ENCODE measurements at places on chromosomes 1 and 21. TPM values are rescaled to one million over a fixed set of nuclear protein-coding genes. Genes with fewer than 3 reads are reported as not detected.
A peak's percentile ranks its signal among the peaks of the same experiment; 100 is the strongest.

Gene KRTAP13-2
- not detected for total RNA-seq

Gene CD48
- total RNA-seq, result 0.20 TPM

- no peaks in the 10 kb centered on the region for H3K36me3 ChIP-seq
- DNase-seq, result peak; percentile 13
- no peaks in the 10 kb centered on the region for H3K27me3 ChIP-seq
- peaks cover 22% of the 10 kb centered on the region for H3K4me1 ChIP-seq
- no peak overlapping the region for H3K4me3 ChIP-seq
Measured at GRCh38 chr1:244603498-244603897, 49.4 kb upstream of the DESI2 start.

Gene TAF1A
- total RNA-seq, result 21.4 TPM

DNA sequence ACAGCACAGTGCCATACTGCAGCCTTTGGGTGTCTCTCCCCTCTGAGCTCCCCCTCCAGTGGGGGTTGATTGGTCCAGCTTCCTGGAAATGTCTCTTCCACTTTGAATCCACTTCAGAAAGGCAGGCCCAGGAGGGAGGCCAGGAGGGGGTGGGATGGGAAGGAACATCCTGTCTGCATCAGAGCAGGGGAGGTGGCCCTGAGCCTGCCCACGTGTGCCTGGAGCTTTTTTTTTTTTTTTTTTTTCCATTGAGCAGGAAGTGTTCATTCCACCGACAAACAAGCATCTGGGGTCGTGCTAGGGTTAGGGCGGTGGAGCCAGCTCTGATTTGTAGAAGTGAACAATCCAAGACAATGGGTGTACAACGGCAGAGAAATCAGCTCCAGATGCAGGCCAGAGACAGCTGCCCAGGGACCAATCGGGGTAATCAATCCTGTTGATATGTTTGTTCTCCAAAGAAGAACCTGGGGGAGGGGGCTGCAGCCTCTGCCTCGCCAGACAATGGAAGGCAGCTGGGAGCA, 93.3 kb downstream of the SSBP3 start:
- H3K27ac ChIP-seq, result no peak overlapping the region
- no peaks in the 10 kb centered on the region for H3K27me3 ChIP-seq

DNA sequence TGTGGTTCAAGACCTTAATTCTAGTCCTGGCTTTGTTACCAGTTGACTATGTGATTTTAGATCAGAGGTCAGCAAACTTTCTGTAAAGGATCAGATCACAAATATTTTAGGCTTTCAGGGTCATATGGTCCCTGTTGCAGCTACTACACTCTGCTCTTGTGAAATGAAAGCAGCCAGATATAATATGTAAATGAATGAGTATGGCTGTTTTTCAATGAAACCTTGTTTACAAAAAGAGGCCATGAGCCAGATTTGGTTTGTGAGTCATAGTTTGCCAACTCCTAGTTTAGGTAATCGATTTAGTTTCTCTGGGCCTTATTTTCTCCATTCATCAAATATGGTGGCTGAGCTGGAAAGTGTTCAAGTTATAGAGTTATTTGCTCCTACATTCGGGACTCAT, 346.7 kb downstream of the NUF2 start:
- DNase-seq, result no peak
- H3K27ac ChIP-seq, result no peak overlapping the region
- H3K27me3 ChIP-seq, result no peaks in the 10 kb centered on the region

Gene CYB5RL
- 11.7 TPM for total RNA-seq

Gene CLCNKB
- total RNA-seq, result 0.81 TPM

Gene HSD3B2
- 1.4 TPM for total RNA-seq

DNA sequence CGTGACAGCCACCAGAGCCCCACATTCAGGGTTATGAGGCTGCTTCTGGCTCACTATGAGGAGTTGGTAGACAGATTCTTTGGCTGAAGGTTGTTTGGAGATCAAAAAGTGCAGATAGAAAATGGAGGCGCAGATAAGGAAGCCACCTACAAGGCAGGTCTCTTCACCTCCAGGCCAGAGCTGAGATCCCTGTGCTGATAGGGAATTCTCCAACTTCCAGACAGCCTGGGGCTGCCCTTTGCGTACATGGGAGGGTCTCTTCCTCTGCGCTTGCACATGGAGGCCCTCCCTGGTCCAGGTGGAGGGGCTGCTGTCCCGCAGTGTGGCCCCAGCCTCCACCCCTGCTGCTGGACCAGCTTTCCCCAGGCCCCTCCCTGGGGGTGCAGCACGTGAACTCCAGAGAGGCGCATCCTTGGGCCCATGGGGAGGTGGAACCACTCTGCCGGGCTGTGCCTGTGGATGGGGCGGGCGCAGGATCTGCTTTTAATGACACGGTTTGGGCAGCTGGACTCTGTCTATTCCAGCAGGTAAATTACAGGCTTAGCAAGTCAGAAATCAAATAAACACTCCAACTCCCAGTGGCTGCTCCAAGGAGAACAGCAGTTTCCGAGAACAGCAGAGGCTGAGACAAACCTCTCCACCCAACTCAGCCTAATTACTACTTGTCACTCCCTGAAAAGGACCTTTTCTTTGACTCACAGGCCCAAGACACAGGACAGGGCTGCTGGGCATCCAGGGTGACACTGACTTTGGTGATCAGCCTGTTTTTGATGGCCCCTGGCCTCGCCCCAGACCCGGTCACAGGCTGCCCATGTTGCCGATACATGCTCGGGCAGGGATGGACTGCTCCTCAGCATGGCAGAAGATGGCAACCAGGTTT, 12.4 kb downstream of the OXCT2 start:
- H3K27ac ChIP-seq, result no peak overlapping the region
- no peak overlapping the region for H3K4me3 ChIP-seq
- H3K36me3 ChIP-seq, result peaks cover 33% of the 10 kb centered on the region
- H3K27me3 ChIP-seq, result no peaks in the 10 kb centered on the region

Gene MAP10
- total RNA-seq, result not detected

DNA sequence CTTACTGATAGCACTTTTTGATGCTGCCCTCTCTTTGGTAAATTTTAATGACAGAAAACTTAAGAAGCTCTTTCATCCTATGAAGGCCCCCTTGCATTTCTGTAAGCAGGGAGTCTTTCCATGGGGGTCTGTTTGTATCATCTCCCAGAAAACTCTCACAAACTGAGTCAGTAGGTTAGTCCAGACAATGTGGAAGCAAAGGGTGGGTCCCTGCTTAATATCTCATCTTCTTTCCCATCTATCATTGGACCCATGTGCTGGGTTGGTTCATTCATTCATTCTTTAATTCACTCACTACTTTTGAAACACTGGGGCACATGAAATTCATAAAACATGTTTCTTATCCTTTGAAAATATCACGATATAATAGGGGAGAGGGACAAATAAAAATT, 164.3 kb downstream of the NTMT2 start:
- H3K27ac ChIP-seq, result no peak overlapping the region
- no peak overlapping the region for H3K4me3 ChIP-seq
- H3K4me1 ChIP-seq, result no peaks in the 10 kb centered on the region

DNA sequence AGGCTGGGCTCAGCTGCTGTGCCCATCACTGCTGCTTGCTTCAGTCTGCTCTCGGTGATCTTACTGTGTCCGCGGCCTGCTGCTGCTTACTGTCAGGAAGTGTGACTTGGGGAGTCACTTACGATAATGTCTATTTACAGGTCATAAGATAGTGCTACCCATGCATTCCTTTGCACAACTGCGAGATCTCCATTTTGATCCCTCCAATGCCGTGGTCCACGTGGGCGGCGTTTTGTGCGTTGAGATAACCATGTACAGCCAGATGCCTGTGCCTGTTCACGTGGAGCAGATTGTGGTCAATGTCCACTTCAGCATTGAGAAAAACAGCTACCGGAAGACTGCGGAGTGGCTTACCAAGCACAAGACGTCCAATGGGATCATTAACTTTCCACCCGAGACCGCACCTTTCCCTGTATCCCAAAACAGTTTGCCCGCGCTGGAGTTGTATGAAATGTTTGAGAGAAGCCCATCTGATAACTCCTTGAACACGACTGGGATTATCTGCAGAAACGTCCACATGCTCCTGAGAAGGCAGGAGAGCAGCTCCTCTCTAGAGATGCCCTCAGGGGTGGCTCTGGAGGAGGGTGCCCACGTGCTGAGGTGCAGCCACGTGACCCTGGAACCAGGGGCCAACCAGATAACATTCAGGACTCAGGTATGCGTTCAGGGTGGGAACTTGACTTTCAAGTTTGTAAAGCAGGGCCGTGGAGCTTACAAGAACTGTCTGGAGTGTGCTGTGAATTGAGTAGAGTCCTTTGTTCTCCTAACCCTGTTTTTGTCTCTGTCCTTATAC, 24.4 kb upstream of the PWP2 start:
- no peak overlapping the region for H3K27ac ChIP-seq
- H3K36me3 ChIP-seq, result peaks cover 34% of the 10 kb centered on the region
- H3K27me3 ChIP-seq, result no peaks in the 10 kb centered on the region
- H3K4me3 ChIP-seq, result no peak overlapping the region
- H3K4me1 ChIP-seq, result no peaks in the 10 kb centered on the region

DNA sequence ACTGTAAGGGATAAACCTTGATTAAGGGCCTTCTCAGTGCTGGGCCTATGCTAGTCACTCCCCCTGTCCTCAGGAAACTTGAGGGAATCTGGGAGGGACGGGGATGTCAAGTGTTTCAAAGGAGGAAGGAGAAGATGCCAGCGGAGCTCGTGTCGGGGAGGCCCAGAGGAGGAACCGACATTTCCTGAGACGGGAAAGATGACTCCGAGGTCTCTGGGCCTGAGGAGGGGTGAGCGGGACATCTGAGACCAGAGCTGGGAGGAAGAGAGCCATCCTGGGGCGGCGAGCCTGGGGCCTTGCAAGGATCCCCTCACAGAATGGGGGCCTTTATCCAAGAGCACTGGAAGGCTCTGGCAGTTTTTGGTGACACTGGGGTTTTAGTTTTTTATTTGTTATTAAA, 10.4 kb downstream of the SLC66A1 start:
- no peaks in the 10 kb centered on the region for H3K4me1 ChIP-seq
- no peaks in the 10 kb centered on the region for H3K27me3 ChIP-seq
- no peak for DNase-seq
- H3K4me3 ChIP-seq, result no peak overlapping the region
- no peaks in the 10 kb centered on the region for H3K36me3 ChIP-seq

Gene GSTM1
- not detected for total RNA-seq

DNA sequence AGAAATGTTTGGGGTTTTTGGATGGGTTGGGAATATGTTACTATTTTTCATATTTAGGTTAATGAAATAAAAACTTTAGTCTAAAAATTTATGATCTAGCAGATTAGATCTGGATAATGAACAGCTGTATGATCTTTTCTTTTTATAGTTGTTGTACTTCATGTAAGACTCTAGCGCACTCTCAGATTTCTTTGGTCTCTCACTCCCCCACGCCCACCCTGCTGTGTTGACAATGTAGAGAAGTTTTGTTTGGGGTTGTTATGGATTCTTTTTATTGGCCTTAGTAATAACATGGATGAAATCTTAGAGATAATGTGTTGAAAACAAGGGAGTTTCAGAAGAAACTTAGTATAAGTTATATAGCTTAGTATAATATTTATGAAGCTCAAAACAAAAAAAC, 5.5 kb downstream of the KLF18 start:
- no peaks in the 10 kb centered on the region for H3K27me3 ChIP-seq
- DNase-seq, result no peak
- H3K4me1 ChIP-seq, result no peaks in the 10 kb centered on the region
- H3K4me3 ChIP-seq, result no peak overlapping the region

Gene IFT25
- total RNA-seq, result 45.1 TPM

DNA sequence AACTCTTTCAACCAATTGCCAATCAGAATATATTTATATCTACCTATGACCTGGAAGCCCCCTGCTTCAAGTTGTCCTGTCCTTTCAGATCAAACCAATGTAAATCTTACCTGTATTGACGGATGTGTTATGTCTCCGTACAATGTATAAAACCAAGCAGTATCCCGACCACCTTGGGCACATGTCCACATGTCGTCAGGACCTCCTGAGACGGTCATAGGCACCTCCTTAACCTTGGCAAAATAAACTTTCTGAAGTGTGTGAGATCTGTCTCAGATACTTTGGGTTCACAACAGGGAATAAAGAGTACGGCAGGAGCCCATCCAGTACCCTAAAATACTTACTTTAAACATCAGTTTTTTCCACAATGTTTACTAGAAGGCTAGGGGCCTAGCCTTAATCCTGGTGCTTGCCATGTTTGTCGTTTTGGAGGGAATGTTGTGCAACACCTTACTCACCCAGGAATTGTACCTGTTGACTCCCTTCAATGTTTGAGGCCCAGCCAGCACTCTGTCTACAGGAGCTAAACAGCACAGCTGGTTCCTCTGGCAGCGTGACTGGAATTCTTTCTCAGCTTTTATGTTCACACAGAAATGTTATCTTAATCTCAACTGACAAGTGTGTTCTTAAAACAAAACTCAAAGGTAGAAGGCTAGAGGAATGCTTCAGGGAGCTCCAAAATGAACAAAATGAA, 90.8 kb upstream of the USP25 start:
- no peak overlapping the region for H3K4me3 ChIP-seq
- no peaks in the 10 kb centered on the region for H3K27me3 ChIP-seq
- H3K36me3 ChIP-seq, result no peaks in the 10 kb centered on the region
- DNase-seq, result no peak
- H3K27ac ChIP-seq, result no peak overlapping the region
- H3K4me1 ChIP-seq, result no peaks in the 10 kb centered on the region

DNA sequence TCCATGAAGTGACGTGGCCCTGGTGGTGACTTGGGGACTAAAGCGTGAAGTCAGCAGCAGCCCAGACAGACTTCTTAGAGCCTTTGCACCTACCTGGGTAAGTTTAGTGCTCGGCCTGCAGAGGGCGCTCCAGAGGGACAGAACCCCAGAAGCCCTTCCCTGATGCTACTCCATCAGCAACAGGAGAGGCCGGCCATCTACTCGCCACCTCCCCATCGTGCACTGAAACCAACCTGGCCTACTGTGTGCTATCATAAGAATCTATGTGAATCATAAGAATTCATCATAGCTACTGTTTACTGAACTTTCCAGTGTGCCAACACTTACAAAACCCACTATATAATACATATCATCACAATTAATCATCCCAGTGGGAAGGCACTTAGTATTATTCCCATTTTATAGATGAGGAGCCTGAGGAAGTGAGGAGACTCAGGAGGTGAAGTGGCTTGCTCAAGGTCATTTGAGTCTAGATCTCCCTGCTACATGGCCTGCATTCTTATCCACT, 7.9 kb upstream of the EDN2 start:
- no peak for DNase-seq
- no peak overlapping the region for H3K4me3 ChIP-seq
- peaks cover 33% of the 10 kb centered on the region for H3K4me1 ChIP-seq
- H3K36me3 ChIP-seq, result no peaks in the 10 kb centered on the region

DNA sequence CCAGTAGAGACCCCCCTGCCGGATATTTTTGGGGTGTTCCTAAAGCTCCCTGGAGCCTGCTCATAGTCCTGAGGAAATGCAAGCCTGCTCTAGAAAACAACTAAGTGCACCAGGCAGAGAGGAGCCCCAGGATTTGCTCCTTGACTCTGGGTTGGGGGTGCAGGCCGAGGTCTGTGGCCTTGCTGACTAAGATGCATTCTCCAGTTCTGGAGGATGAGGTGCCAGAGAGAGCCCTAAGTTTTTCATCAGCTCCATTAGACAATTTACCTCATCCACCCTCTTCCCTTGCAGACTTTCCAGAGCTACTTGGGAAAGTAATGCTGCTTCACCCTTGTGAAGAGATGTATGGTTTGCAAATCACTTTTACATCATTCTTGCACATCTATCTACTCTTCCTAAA, 9.1 kb downstream of the TUFT1 start:
- H3K27ac ChIP-seq, result no peak overlapping the region
- H3K4me3 ChIP-seq, result 0 out of 2 replicates have a peak overlapping the region, but pooled peaks have one; percentile 36
- peaks cover 41% of the 10 kb centered on the region for H3K4me1 ChIP-seq
- H3K27me3 ChIP-seq, result no peaks in the 10 kb centered on the region
- no peaks in the 10 kb centered on the region for H3K36me3 ChIP-seq
- no peak for DNase-seq

GRCh38 chr21:23003951-23004350, 2005.7 kb downstream of the NCAM2 start:
- no peaks in the 10 kb centered on the region for H3K4me1 ChIP-seq
- H3K4me3 ChIP-seq, result no peak overlapping the region
- no peak overlapping the region for H3K27ac ChIP-seq
- DNase-seq, result no peak

All from HCT116 (cell line).